HCT116 (cell line): ENCODE measurements at places on chromosomes 4 and X. TPM values are rescaled to one million over a fixed set of nuclear protein-coding genes. Genes with fewer than 3 reads are reported as not detected.

DNA sequence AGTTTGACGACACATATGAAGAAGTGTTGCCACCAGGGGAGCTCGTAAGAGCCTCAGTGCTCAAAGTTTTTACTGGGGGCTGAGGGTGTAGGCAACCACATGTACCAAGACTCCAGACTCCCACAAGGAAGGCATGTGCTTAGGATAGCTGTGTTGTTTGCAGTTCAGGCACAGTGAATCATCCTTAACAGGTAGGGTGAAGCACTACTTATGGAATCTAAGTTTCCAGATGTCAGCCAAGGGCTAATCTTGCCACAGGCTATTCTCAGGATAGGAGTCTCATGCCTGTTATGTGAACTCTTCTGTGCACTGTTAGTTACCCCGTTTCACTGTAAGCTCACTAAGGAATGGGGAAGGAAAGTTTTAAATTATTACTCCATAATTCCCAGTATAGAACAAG lies 202.6 kb downstream of the TMA16 start:
- H3K4me3 ChIP-seq, result no peak overlapping the region
- DNase-seq, result no peak
- peaks cover 22% of the 10 kb centered on the region for H3K4me1 ChIP-seq
- no peaks in the 10 kb centered on the region for H3K27me3 ChIP-seq
- H3K36me3 ChIP-seq, result no peaks in the 10 kb centered on the region
- H3K27ac ChIP-seq, result no peak overlapping the region

DNA sequence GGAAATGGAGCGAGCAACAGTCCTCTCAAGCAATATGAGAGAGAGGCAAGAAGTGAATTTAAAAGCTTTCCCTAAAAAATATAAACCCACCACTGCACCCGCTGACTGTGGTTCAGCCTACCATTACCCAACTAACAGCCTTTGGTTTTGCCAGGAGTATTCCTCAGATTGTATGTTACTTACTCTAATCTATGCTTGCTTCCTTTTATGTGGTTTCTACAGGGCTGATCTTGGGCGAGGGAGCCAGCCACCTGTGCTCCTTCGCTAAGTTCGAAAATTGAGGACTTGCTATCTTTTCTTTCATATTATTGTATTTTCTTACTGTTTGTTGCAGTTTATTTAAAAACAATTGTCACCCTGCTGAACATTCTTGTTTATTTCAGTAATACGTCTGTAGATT lies 101.1 kb downstream of the DDX53 start:
- H3K4me1 ChIP-seq, result no peaks in the 10 kb centered on the region
- DNase-seq, result no peak
- H3K27ac ChIP-seq, result no peak overlapping the region
- H3K4me3 ChIP-seq, result no peak overlapping the region

- no peaks in the 10 kb centered on the region for H3K27me3 ChIP-seq
- no peak for DNase-seq
- no peak overlapping the region for H3K4me3 ChIP-seq
These were observed 13.4 kb downstream of the RBMX start for GRCh38 chrX:136867096-136867491.

DNA sequence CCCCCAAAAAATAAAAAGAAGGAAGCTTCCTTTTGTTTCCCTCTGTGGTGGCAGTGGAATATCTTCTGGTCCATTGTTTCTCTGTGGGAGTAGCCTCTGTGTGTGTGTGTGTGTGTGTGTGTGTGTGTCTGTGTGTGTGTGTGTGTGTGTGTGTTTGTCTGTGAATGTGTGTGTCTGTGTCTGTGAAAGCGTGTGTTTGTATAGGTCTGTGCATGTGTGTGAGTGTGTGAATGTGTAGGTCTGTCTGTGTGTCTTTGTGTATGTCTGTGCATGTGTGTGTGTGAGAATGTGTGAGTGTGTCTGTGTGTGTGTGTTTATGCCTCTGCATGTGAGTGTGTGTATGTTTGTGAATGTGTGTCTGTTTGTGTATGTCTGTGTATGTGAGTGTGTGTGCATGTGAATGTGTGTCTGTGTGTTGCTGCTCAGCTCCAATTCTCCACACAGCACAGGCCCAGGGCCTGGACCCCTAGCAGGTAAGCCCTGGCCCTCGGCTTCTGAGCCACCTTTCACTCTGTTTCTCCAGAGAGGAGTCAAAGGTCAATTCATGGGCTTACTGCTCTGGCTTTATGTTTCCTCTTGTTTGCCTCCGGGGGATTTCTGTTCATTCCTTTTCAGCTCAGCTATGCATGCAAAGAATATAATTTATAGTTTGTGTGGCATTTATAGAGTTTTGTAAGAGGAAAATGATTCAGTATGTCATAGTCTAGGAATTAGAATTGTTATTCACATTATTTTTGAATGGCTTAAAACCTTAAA lies 89.8 kb downstream of the UCHL1 start:
- no peaks in the 10 kb centered on the region for H3K27me3 ChIP-seq
- H3K4me1 ChIP-seq, result no peaks in the 10 kb centered on the region
- H3K36me3 ChIP-seq, result no peaks in the 10 kb centered on the region
- DNase-seq, result no peak
- H3K4me3 ChIP-seq, result no peak overlapping the region

- H3K4me1 ChIP-seq, result no peaks in the 10 kb centered on the region
- H3K36me3 ChIP-seq, result no peaks in the 10 kb centered on the region
- no peaks in the 10 kb centered on the region for H3K27me3 ChIP-seq
- no peak overlapping the region for H3K4me3 ChIP-seq
These were observed 25.4 kb downstream of the ELOVL6 start for GRCh38 chr4:110172972-110173371.

DNA sequence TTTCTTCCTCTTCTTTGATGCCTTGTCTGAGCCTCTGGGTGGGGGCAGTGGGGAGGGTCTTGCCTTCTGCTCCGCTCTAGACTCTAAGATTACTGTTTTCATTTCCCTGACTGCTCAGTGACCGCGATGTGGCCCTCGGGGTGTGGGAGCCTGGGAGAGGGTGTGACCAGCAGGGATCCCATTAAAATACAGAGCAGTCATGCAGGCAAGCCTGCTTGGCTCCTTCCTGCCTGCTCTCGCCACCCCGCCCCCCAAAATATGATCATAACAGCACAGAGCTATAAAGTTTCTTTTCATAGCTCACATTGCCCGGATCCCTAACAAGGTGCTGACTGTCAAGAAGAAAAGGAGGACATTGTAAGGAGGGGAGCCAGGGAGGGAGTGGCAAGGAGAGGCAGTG lies 332.9 kb downstream of the RAB28 start:
- H3K27me3 ChIP-seq, result no peaks in the 10 kb centered on the region
- no peak overlapping the region for H3K27ac ChIP-seq
- DNase-seq, result no peak
- H3K4me3 ChIP-seq, result no peak overlapping the region
- no peaks in the 10 kb centered on the region for H3K36me3 ChIP-seq
- H3K4me1 ChIP-seq, result no peaks in the 10 kb centered on the region

GRCh38 chrX:37785569-37785968 lies 5.7 kb downstream of the CYBB start:
- no peaks in the 10 kb centered on the region for H3K4me1 ChIP-seq
- H3K27me3 ChIP-seq, result no peaks in the 10 kb centered on the region
- no peaks in the 10 kb centered on the region for H3K36me3 ChIP-seq
- no peak overlapping the region for H3K4me3 ChIP-seq
- no peak for DNase-seq
- H3K27ac ChIP-seq, result no peak overlapping the region

DNA sequence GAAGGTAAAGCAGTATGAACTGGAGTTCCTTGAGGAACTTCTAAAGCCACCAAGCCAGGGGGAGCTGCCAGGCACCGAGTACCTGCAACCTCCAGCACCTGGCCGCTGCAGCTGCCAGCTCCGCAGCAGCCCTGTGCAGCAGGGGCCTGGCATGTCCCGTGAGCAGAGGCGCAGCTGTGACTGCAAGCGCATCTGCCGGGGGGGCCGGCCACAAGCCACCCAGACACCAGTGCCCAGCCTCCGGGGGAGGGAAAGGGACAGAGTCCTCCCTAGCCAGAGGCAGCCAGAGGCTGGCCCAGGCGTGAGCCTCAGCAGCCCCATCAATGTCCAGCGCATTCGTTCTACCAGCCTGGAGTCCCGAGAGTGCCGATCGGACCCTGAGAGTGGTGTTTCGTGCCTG lies 26.6 kb upstream of the PRPS1 start:
- H3K36me3 ChIP-seq, result no peaks in the 10 kb centered on the region
- no peaks in the 10 kb centered on the region for H3K4me1 ChIP-seq
- DNase-seq, result no peak
- H3K27ac ChIP-seq, result no peak overlapping the region
- H3K4me3 ChIP-seq, result no peak overlapping the region

DCAF12L1 gene
- not detected for total RNA-seq

DNA sequence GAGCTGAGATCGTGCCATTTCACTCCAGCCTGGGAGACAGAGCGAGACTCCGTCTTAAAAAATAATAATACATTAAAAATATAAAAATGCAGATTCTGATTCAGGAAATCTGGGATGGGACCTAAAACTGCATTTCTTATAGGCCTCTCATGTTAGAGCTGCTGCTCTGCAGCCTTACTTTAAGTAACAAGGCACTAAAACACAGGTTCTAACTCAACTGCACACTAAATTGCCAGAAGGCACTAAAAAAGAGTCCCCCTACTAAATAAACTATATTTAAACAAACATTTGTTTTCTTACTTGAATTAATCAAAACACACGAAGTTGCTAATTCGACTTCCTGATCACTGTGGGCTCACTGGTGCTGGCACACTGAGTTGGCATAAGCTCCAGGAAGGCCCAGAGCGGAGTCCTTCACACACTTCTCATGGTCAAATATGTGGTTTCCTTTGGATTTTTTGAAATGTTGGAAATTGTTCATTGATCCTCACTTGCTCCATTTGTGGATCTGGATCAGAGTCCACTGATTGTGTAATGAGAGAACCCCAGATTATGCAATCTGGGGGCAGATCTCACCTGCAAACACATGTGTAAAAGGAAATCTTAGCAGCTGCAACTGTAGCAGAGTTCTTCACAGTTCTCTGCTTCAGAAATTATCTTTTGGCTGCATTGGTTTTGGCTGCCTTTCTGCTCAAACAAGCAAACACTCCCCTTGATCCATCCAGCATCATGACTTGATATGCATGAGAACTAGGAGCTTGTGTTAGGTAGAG lies 59.3 kb downstream of the AFF1 start:
- no peaks in the 10 kb centered on the region for H3K4me1 ChIP-seq
- DNase-seq, result no peak
- H3K36me3 ChIP-seq, result no peaks in the 10 kb centered on the region
- no peak overlapping the region for H3K4me3 ChIP-seq

DNA sequence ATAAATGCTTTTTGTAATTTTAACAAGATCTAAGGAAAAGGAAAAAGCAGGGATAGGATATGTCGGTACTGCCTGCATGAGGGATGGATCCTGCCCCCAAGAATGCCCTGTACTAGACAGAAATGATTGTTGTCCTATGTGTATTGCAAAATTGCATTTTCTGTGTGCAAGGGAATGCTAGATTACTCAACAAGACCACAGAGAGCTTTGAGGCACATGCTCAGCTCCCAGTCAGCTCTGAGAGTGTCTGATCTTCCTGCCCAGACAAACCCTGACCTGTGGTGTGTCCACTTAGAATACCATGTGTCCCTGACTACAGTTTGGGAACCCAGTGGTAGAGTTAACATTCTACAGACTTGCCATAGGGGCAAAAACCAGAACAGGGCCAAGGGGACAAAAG lies 129.2 kb upstream of the PAK3 start:
- no peak overlapping the region for H3K27ac ChIP-seq
- H3K36me3 ChIP-seq, result no peaks in the 10 kb centered on the region
- DNase-seq, result no peak
- H3K4me1 ChIP-seq, result no peaks in the 10 kb centered on the region
- no peak overlapping the region for H3K4me3 ChIP-seq

DNA sequence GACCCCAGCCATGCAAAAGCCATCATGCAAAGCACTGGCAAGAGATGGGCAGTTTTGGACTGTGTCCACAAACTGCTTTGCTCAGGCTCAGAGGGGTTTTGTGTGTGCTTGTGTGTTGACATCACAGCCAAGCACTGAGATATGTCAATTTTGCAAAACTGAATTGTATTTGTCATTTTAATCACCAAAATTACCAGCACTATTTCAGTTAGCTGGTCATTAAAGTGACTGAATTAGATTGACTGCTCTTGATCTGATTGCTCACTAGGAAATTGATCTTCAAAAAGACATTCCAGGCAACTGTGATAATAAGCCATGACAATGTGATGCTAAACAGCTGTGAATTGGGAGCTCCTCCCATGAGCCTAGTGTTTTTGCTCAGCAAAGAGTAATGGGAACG lies 337.3 kb upstream of the GNPDA2 start:
- H3K27me3 ChIP-seq, result no peaks in the 10 kb centered on the region
- DNase-seq, result no peak
- no peak overlapping the region for H3K4me3 ChIP-seq

NUP62CL gene
- total RNA-seq, result 21.1 TPM

LONRF3 gene
- 3.1 TPM for total RNA-seq

PPP1R3F gene
- 1.6 TPM for total RNA-seq

GAGE1 gene
- total RNA-seq, result 0.17 TPM

GRCh38 chr4:98055800-98056501 lies 87.3 kb downstream of the STPG2 start:
- no peak overlapping the region for H3K27ac ChIP-seq
- no peaks in the 10 kb centered on the region for H3K27me3 ChIP-seq
- H3K4me1 ChIP-seq, result no peaks in the 10 kb centered on the region
- DNase-seq, result no peak

GRCh38 chrX:126886997-126887396 lies 67.5 kb downstream of the PRR32 start:
- H3K36me3 ChIP-seq, result no peaks in the 10 kb centered on the region
- H3K4me3 ChIP-seq, result no peak overlapping the region
- H3K27me3 ChIP-seq, result no peaks in the 10 kb centered on the region
- H3K4me1 ChIP-seq, result no peaks in the 10 kb centered on the region
- H3K27ac ChIP-seq, result no peak overlapping the region
